ENCODE measurements at places on chromosomes 3 and 15.

DNA sequence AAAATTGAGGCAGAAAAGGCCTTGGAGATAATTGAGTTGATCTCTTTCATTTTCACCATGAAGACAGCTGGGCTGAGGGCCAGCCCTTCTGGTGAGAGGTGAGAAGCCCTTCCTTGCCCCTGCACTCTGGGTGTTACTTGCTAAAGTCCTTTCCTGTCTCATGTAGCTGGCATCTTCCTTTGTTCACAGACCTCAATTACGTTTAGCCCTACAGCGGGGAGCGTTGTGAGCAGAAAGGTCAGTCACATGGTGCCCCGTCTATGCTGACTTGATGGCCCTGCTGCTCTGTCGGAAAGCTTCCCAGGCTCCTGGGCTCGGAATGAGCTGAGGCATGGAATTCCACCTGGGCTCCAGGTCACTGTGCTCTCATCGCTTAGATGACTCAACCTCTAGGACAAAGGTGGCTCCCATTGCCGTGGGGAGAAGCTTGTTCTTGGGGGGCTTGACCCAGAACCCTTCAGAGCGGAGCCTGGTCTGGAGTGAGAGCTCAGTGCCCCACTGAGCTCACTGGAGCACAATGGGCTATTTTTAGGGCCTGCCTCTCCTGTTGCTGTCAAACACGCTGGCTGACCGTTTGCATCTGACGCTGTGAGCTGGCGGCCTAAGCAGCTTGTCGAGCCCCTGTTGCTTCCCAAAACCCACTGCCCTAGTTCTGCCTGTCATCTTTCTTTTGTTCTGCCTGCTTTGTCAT, 47.0 kb downstream of the RPLP1 start:
- DNase-seq: no peak

DNA sequence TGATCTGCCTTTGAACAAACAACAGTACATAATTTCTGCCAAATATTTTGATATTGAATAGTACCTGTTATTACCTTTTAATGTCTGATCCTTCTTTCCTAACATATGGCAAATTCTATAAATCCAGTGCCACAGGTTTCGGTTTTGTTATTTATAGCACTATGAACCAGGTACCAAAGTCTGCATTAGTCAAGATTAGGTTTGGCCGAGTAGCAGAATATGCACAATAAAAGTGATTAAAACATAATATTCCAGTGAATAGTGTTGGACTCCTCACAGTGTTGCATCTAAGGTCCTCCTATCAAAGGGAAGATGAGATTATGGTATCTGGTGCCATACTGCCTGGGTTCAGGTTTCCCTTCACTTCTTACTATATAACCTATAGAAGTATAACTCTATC, 599.0 kb downstream of the ZPLD1 start:
- no peak for DNase-seq

DNA sequence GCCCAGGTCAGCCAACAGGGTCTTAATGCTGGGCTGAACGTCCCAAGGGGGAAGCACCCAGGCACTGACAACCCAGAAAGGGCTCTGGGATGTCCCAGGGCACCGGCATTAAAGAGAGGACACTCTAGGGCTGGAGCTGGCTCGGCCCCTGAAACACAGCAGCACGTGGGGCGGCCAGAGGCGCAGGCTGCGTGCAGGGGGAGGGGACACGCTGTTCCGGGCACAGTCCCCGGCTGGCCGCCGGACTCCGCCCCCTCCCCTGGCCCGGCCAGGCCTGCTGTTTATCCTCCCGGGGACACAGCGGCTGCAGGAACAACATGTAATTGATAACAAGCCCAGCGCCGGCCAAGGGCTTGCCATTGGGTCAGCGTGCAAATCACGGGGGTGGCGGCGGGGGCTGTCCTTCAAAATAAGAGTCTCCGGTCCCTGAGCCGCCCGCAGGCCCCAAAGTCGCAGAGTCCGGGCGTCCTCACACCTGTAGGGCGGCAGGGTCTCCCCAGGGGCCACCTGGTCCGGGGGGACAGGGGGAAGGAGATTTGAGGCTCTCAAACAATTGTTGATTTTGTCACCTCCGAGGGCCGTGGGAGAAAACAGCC, 1.3 kb downstream of the KLF15 start:
- peak; percentile 21 for DNase-seq

DNA sequence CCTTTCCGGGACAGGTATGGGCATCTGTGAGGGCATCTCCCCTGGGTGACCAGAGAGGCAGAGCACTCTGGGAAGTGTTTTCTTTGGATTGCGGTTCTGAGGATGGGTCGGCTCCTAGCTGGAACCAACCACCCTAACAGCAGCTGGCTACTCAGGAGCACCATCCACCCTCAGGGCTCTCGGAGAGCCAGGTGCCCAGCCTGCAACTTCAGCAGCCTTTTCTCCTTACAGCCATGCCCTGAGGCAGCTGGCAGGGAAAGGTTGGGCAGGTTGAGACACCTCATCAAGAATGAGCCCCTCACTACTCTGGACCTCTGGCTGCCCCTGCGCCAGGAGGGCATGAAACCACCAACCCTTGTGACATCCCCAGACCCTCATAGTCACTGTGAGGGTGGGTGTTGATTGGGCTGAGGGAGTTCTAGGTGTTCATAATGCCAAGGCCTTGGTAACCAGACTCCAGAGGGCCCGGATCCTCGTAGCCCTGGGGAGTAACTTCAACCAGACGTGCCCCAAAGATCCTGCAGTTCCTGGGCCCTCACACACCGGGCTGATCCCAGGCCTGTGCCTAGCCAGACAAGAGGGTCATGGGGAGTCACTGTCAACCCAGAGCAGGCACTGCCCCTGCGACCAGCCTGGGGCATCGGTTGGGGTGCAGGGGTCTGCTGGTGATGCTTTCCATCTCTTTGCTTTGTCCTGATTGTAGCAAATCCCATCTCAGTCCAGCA, 114.4 kb upstream of the ABHD17C start:
- no peak for DNase-seq

- DNase-seq: no peak
Observed at GRCh38 chr3:94596887-94597566, 534.2 kb downstream of the NSUN3 start.
